ENCODE measurements at places on chromosomes 1 and 21.

GRCh38 chr1:44616284-44616990, 57.8 kb downstream of the TMEM53 start:
- DNase-seq: no peak

DNA sequence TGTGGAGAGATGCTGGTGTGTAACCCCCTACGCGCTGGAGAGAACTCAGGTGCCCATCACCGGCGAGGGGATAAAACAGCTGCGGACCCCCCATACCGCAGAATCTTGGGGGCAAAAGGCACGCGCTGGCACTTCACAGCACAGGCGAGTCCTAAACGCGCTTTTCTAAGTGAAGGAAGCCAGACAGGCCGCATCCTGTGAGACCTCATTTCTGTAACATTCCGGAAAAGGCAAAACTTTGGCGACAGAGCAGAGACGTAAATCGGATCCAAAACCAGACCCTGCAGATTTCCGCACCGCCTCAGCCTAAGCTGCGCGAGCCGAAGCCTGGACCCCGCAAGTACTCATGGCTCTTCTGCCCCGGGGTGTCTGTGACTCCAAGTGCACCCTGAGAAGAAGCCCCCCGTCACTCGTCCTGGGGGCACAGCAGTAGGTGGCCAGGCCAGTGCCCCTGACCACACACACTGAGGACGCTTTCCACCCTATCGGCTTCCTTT, 60.9 kb downstream of the SLX9 start:
- no peak for DNase-seq

DNA sequence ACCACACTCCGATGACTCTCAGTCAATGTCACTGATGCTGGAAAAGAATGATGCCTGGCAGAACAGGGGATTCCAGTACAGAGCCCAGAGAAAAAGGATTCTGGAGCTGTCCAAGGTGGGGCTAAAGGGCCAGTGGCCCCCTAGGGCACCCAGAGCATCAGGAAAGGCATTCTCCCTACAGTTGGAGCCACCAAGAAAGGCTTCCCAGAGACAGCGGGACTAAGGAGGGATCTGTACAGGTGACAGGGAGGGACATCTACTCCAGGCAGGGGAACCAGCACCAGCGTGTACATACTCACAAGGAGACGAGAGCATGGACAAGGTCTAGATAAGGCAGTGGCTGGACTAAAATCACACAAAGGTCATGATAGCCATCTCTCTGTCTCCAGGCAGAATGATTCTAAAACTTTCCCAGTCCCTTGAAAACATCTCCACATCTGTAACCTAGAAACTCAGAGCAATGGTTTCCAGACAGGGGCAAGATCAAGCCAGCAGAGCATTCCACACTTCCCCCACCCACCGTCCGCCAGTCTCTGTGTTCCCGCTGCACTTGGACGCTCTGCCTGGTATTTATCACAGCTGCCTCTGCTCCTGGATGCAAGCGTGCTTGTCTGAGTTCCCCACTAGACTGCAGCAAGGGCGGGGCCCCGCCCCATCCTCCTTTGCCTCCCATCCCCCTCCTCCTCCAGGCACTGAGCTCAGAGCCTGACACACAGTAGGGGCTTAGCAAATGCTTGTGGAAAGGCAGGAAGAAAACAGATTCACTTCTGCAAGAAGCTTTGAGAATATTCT, 111.6 kb upstream of the ZC3H12A start:
- DNase-seq: no peak

GRCh38 chr1:15943328-15943991, 32.4 kb downstream of the ZBTB17 start:
- DNase-seq: no peak

DNA sequence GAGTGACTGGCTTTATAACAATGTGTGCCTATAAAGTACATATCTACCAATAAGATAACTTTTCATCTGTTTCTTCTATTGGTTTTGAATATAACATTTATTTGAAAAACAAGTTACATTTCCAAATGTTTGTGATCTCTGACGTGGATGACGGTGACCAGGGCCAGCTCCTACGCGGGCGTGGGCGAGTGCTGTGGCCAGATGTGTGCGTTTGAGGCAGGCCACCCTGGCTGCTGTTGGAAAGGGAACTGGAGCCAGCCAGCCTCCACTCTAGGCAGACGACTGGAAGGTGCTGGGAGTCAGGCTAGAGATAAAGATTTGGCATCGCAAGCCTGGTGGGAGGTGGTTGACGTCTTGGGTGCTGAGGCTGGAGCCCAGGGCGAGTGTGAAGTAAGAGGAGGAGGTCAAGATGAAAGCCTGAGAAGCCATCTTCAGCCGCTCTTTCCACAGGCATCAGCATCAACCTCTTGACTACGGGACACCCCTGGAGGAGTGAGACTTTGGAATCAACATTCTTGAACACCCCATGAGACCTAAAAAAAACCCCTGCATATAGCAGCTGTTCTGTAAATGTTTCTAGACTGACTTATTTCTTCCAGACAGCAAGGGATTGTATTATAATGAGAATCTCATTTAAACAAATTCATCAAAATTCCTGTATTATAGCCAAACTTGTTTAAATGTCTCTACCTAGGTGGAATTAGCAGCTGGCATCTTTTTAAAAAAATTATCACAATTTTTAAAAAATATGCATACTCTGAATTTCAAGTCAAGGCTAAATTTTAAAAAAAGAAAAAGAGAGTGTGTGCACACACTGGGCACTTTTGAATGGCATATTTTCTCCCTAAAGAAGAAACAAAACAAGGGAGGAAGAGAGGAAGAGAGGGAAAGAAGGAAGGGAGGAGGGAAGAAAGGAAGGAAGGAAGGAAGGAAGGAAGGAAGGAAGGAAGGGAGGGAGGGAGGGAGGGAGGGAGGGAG, 112.5 kb upstream of the SLC44A3 start:
- no peak for DNase-seq

- DNase-seq: no peak
These were observed 83.5 kb upstream of the BCAR3 start for GRCh38 chr1:93765099-93765498.

- no peak for DNase-seq
These were observed 8.6 kb downstream of the WLS start for GRCh38 chr1:68223687-68224086.

DNA sequence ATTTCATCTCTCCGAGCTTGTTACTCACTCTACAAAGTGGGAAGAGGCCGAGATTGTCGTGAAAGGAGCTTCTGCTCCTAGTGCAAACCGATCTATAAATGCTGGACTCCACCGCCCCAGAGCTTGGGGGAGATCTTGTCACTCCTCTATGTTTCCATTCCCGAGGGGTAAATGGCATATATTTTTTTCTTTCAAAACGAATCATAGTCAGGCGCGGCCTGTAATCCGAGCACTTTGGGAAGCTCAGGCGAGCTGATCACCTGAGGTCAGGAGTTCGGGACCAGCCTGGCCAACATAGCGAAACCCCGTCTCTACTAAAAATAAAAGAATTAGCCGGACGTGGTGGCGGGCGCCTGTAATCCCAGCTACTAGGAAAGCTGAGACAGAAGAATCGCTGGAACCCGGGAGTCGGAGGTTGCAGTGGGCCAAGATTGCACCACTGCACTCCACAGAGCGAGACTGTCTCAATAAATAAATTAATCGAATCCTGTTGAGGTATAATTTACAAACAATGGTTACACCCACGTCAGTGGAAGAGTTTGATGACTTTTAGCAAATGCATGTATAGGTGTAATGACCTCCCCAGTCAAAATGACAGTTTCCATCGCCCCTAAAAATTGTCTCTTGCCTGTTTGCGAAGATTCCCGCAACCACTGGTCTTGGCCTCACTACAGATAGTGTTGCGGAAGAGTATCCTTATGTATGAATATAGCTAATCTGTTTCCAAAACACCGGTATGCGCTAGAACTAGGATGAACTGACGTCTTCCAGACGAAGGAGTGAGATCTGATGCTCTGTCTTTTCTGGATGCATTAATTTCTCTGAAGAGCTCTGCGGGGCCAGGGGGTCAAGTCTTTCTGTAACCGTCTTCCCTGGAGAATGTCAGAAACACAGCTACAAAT, 840 bp upstream of the HEATR1 start:
- DNase-seq: no peak

- no peak for DNase-seq
These were observed 1.4 kb downstream of the ACADM start for GRCh38 chr1:75725861-75726361.

- DNase-seq: peak; percentile 82
These were observed 176.9 kb upstream of the FMN2 start for GRCh38 chr1:239914751-239915231.

DNA sequence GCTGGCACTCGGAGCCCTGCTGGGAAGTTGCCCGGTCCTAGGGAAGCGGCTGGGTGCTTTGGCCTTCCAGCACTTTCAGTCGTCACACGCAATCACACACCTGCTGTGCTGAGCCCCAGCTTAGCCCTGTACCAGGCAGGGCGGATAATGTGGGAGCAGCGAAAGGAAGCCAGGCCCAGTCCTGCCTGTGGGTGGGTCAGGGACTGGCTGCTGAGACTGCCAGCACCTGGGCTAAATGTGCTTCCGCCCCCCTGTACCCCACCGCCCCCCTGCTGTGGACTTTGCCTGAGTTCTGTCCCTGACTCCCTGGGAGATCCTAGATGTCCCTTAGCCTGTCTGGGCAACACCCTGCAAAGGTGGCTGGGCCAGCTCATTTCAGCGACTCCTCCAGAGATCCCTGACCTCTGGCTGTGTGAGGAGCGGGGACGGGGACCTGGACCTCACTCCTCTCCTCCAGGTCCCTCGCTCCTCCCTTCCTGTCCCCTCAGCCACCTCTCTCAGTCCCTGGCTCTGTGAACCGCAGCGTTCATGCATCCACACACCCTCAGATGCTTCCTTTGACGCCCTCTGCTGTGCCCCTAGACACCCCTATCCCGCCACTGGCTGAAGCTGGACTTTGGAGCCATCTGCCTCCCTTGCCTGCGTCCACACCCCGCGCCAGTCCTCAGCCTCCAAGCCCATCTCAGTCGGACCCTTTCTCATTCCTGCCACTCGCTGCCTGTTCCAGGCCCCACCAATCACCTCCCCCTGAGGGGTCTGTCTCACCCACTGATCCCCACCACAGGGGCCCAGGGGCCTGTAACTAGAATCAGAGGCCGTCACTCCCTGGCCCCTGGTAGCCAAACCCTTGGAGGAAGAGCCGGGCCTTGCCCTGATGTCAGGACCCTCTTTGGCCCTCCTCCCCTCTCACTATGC, 1.4 kb downstream of the MMEL1 start:
- no peak for DNase-seq

- DNase-seq: no peak
These were observed 233.9 kb downstream of the PTPRU start for GRCh38 chr1:29470087-29470787.

DNA sequence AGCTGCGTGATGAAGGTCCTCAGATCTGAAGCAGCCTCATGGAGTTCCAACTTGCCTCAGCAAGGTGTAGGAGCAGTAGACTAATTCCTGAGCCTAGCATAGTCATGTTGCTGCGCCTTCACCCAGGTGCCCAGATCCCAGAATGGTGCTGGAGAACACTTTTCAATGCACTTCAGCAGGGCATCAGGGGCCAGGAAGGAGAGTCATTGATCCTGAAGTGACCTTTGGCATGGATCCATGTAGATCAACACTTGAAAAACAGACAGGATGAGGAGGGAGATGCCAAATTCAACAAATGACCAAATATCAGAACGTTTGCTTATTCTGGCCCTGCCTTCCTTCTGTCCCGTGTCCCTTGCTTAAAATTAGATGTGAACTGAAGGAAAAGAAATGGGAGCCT, 91.9 kb downstream of the LEPR start:
- DNase-seq: no peak

- no peak for DNase-seq
These were observed 20.3 kb downstream of the PRKAA2 start for GRCh38 chr1:56665384-56665783.

DNA sequence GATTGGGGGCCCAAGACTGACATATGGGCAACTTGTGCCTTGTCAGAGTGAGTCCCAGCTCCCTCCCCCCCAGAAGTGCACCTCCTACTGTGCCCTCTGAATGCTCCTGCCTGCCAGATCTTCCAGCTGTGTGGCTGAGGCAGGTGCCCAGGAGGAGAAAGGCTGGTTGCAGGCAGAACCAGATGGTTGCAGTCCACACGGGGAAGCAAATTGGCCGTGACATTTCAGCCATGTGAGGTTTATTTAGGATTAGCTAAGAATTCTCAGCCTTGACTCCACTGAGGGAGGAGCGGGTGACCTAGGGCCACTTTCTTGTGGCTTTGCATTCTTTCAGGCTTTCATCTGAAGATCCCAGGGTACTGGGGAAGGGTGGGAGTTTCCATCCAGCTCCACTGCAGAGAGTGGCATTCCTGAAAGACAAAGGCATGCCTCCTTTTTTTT, 33.8 kb downstream of the PEX14 start:
- DNase-seq: peak; percentile 92
